ENCODE measurements at places on chromosomes 7 and 10.

- DNase-seq: no peak
These were observed 57.1 kb upstream of the DYNC1I1 start for GRCh38 chr7:95715274-95715673.

GRCh38 chr7:136056651-136057231, 79.6 kb upstream of the MTPN start:
- no peak for DNase-seq

GRCh38 chr7:29859524-29860185, 53.3 kb downstream of the WIPF3 start:
- no peak for DNase-seq

DNA sequence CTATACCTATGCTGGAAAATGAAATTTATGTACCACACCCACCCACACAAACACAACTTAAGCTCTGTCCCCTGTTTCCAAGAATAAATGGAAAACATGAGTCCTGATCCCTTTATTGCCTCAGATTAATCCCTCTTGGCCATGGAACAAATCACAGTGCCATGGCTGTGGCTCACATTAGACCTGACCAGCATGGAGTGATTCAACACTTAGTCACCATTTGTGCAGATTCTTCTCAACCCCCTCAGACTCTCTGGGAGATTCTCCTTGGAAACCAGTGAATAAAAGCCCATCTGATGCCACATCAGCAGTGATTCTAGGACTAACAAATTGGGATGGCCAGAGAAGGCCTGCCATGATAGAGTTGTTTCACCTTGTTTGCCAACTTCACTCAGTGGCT, 204.4 kb upstream of the TMEM72 start:
- no peak for DNase-seq

DNA sequence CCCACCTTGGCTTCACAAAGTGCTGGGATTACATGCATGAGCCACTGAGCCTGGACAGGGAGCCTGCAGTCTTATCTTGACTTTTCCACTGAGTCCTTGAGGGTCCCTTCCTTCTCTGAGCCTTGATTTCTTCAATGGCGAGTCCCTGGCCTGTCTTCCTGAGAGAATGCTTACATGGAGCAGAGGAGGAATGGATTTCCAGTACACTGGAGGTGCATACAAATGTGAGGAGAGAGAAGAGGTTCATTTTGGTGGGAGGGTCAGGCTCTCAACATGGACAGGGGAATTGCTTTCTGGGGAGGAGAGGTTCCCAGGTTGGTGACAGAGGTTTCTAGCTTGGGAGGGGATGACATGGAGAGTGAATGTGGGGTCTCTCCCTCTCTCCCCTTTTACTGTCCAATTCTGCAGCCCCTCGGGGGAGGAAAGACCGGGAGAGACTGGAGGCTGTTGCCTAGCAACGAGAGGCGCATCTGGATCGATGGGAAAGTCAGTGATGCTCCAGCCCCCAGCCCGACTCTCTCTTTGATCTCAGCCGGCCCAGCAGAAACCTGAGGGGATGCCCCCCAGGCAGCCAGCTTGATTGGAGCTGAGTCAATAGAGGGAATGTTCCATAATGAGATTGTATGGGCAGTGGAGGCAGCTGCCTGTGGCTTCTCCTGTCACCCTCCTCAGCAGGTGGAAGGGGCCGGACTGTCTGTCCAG, 14.8 kb downstream of the SRRM3 start:
- no peak for DNase-seq

DNA sequence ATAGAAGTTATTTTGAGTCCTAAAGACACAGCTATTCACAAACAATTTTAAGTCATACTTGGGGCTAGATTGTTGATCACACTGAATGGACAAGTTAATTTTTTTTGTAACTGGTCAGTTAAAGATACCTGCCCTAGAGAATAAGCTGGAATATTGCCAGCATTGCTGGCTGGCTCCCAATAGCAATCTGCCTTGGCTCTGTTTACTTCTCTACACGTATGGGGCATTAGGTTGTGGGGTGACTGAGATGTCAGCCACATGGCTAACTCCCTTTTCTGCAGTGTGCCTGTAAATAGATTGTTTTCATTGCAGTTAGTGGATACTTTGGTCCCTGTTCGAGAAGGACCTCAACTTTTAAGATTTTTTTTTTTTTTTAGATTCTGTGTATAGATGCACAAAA, 128.2 kb downstream of the SEMA3E start:
- DNase-seq: no peak
